ENCODE measurements at places on chromosomes 1 and 21.

- H3K4me3 ChIP-seq = no peak overlapping the region
- H3K27me3 ChIP-seq = no peaks in the 10 kb centered on the region
- H3K4me1 ChIP-seq = no peaks in the 10 kb centered on the region
Measured at GRCh38 chr1:208084220-208084619, 160.0 kb downstream of the PLXNA2 start.

GRCh38 chr1:239785576-239785975 is 306.1 kb upstream of the FMN2 start:
- H3K27ac ChIP-seq = no peak overlapping the region
- H3K4me1 ChIP-seq = no peaks in the 10 kb centered on the region
- DNase-seq = no peak

- peaks cover 12% of the 10 kb centered on the region for H3K27me3 ChIP-seq
- no peak for DNase-seq
- no peaks in the 10 kb centered on the region for H3K36me3 ChIP-seq
- no peak overlapping the region for H3K4me3 ChIP-seq
- H3K27ac ChIP-seq = no peak overlapping the region
Measured at GRCh38 chr1:157170677-157171515, 32.7 kb upstream of the ETV3 start.

GRCh38 chr1:1337793-1338147 is 6.7 kb downstream of the TAS1R3 start:
- no peaks in the 10 kb centered on the region for H3K27me3 ChIP-seq
- DNase-seq = no peak
- no peak overlapping the region for H3K4me3 ChIP-seq
- H3K27ac ChIP-seq = no peak overlapping the region
- peaks cover 15% of the 10 kb centered on the region for H3K36me3 ChIP-seq

DNA sequence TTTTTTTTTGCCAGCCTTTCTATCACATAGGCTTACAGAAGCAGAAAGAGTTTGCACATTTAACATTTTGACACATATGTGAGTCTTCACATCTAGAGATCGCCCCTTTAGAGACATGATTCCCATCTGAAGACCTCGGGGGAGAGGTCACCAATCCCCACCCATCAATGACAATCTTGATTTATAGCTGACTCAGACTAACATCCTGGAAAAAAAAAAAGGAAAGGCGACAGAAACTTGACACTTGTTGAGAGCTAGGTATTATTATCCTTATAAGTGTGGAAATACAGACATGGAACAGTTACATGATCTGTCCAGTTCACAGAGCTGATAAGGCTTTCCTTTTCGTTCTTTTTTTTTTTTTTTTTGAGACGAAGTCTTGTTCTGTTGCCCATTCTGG is 28.0 kb upstream of the NID1 start:
- H3K36me3 ChIP-seq = no peaks in the 10 kb centered on the region
- no peak overlapping the region for H3K4me3 ChIP-seq

DNA sequence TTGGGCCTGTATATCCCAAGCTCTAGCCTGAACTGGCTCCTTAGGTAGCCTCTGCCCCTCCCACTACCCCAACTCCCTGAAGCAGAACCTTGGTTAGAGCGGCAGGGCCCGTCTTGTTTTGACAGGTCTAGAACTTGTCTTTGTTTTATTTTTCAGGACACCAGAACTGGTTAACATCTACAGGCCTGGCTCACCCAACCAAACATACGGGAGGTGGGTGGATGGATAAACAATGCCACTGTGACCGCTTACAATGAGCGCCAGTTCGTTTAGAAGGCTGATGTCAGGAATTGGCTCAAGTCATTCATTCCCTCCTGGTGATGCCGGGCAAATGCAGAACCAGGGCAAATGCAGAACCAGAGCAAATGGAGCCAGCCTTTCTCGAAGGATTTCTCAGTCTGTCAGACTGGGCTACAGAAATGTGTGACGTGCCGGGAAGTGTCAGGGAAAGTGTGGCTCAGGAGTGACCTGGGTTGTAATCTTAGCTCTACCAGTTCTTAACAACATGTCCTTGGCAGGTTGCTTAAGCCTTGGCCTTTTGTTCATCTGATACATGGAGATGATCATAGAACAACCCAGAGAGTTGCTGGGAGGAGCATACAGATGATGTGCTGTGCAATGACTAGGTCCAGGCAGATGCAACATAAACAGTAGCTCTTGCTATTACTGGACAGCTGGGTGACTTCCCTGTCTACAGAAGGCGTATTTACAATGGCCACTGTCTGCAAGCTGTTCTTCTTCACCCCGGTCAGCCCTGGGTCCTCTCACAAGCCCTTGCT is 30.5 kb upstream of the BTG2 start:
- peak; percentile 90 for DNase-seq
- H3K4me3 ChIP-seq = no peak overlapping the region
- H3K27ac ChIP-seq = peak overlapping the region; percentile 88
- no peaks in the 10 kb centered on the region for H3K27me3 ChIP-seq

GRCh38 chr21:16534408-16535101 is 804.8 kb downstream of the USP25 start:
- peak; percentile 87 for DNase-seq
- H3K4me3 ChIP-seq = peak overlapping the region; percentile 43
- H3K36me3 ChIP-seq = no peaks in the 10 kb centered on the region
- no peaks in the 10 kb centered on the region for H3K27me3 ChIP-seq
- H3K27ac ChIP-seq = peak overlapping the region; percentile 78

DNA sequence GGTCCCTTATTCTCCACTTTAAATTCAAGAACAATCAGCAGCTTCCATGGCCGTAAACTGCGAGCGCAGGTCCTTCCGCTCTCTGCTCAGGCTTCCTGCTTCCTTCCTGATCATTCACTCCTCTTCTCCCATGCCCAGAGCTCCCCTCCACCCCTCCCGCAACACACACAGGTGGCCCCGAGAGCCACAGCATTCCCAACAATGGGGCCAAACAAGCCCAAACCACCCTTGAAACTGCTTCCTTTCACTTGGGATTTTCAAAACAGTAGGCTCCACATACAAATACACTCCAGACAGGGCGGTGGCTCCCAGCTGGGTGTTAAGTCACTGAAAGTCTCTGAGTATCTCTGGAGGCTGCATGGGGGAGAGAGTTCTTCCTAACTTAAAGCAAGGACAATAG is 11.4 kb downstream of the FAM89A start:
- no peak overlapping the region for H3K4me3 ChIP-seq
- no peak overlapping the region for H3K27ac ChIP-seq
- no peaks in the 10 kb centered on the region for H3K36me3 ChIP-seq
- H3K4me1 ChIP-seq = no peaks in the 10 kb centered on the region
- H3K27me3 ChIP-seq = no peaks in the 10 kb centered on the region
- DNase-seq = no peak

DNA sequence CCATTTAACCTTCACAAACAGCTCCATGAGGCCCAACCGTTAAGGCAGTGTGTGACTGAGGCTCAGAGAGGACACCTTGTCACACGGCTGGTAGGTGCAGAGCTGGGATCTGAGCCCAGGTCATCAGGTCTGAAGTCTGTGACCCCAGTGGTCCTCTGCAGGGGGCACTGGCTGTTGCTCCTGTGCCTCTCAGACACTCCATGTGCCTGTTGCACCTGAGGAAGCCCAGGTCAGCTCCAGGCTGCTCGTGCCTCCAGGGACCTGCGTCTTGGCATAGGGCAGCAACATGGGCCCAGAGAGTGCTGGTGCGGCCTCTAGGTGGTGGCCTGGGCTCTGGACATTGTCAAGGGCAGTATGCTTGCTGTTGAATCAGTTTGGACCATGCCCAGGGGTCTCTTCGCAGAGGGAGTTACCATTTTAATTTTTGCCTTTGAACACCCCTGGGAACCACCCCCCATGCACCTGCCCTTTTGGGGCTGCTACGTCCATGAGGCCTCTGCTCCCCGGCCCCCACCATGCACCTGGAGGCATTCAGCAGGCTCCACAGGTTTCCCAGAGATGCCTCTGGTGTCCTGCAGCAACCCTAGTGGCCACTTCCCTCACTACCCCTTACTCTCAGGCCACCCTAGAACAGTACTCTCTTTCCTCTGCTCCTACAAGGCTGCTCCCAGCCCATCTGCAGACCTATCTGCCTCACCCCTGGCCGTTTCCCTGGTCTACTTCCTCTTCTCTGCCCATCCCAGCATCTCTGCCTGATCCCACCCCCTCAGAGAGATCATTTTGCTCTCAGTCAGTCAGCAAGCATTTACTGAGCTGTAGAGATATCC is 25.2 kb upstream of the EPS8L3 start:
- H3K4me3 ChIP-seq = no peak overlapping the region
- no peak overlapping the region for H3K27ac ChIP-seq

DNA sequence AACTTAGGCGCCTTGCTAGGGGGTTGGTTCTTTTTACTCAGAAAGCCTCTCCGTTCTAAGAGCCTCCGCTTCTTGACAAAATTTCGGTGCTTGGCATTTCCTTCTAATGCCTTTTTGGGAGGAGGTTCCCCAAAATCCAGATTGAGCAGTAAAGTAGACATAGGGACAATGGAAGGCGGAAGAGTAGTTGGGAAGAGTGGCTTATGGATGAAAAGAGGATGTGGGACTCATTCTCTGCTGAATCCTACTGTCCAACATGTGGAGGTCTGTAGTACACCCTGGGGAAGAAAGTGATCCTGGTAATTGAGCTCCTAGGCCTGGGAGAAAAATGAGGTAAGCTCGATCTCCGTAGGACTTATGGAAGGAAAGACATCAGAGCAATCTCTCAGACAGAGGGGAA is 777 bp upstream of the METTL25B start:
- H3K27me3 ChIP-seq = no peaks in the 10 kb centered on the region
- peak overlapping the region; percentile 65 for H3K4me3 ChIP-seq
- H3K27ac ChIP-seq = peak overlapping the region; percentile 99
- H3K36me3 ChIP-seq = peaks cover 26% of the 10 kb centered on the region

GRCh38 chr1:50658459-50659076 is 235.3 kb upstream of the DMRTA2 start:
- H3K27ac ChIP-seq = no peak overlapping the region
- no peaks in the 10 kb centered on the region for H3K27me3 ChIP-seq
- DNase-seq = no peak

GRCh38 chr1:91637539-91637994 is 136.9 kb downstream of the CDC7 start:
- H3K4me3 ChIP-seq = no peak overlapping the region
- no peaks in the 10 kb centered on the region for H3K4me1 ChIP-seq
- no peaks in the 10 kb centered on the region for H3K36me3 ChIP-seq
- DNase-seq = no peak
- H3K27me3 ChIP-seq = no peaks in the 10 kb centered on the region

Data from tibial artery (tissue), 4 donors.